ENCODE measurements at places on chromosomes 1 and 21.

DNA sequence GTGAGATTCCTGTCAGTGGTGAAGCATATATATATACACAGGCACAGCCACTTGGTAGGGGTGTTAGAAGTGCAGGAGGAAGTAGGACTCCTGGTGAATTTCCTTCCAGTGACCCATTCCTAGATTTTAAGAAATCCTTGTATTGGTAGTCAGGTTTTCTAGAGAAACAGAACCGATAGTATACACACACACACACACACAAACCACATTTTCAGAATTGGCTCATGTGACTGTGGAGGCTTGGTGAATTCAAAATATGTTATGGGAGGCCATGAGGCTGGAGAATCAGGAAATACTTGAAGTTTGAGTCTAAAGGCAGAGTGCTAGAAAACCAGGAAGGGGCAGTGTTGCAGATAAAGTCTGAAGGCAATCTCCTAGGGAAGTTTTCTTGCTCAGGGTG is 114.2 kb downstream of the FCRL5 start:
- no peak for DNase-seq

DNA sequence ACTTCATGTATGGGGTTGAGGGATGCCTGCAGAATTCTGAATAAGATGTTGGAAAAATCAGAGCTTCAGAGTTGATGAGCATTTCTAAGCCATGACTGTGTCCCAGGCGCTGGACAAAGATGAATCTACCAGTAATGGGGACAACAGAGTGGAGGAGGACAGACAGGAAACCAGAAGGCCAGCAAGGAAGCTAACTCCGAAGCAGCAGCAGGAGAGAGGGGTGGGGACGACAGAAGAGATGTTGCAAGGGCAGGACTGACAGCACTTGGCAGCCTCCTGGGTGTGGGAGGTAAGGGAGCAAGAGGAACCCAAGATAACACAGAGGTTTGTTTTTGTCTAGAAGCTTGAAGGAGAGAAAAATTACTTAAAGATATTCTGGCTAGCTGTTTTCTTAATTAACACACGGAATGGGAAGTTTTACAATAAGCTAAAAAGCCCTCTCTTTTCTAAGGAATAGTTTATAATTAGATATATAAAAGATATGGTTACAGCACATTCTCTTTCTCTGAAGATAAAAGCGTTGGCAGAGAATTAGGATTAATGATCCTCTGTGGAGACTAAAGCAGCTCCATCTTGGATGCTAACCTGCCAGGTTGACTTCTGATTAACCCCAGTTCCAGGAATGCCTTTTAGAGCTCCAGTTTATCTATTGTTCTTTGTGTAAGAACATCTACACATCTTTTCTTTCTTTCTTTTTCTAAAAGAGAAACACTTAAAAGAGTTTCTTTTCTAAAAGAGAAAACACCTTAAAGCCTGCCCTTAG is 92.7 kb downstream of the TENT5C start:
- no peak for DNase-seq

- DNase-seq, result peak; percentile 75
Measured at GRCh38 chr1:204072931-204073836, at the start of gene SOX13. TSS of gene SOX13 (plus strand) at chr1:204073115. CDS start at chr1:204112916, 39,801 bp downstream.

DNA sequence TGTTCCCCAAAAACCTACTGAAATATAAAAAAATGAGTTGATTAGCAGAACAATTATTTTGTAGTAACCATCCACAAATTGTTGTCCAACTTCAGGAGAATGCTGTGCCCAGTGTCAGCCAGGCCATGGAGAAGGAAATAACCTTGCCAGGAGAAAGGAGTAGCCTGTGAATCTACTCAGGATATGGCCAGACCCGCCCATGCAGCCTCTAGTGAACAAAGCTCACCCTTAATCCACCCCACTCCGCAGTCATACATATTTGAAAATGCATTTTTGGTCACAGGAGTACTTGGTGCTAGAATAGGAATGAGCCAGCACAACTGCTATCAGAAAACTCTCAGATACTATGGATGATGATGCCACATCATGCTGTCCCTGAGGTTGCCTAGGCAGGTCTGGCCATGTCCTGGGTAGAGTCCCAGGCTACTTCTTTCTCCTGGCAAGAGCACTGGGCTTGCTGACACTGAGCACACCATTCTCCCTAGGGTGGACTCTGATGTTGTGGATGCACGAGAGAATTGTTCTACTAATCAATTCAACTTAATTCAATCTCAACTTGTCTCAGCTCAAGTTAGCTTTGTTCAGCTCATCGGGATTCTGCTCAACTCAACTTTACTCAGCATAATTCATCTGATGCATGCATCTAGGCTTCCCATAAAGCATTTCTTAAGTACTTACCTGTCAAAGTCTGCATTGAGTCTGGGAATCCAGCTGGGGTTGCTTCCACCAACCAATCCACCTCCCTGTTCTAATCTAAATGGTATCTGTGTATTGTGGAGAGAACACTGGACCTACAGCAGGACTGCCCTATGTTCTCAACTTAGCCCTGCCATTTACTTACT is 18.2 kb downstream of the STYXL2 start:
- no peak for DNase-seq

DNA sequence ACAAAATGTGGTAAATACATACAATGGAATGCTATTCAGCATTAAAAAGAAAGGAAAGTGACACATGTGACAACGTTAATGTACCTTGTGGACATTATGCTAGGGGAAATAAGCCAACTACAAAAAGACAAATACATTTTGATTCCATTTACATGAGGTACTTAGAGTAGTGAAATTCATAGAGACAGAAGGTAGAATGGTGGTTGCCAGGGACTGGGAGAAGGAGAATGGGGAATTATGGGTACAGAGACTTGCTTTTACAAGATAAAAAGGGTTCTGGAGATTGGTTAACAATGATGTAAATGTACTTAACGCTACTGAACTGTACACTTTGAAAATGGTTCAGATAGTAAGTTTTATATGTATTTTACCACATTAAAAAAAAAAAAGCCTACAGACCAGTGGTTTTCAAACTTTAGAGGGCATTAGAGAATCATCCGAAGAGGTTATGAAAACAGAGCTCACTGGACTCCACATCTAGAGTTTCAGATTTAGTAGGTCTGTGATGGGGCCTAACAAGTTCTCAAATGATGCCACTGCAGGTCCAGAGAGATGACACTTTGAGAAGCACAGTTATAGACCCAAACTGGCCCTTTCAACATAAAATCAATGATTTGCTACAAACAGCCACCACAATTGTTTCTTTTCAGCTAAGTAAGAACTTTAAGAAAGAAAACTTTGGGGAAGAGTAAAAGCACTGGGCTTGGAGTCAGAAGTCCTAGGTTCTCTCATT is 9.6 kb upstream of the ADCY10 start:
- DNase-seq, result no peak

DNA sequence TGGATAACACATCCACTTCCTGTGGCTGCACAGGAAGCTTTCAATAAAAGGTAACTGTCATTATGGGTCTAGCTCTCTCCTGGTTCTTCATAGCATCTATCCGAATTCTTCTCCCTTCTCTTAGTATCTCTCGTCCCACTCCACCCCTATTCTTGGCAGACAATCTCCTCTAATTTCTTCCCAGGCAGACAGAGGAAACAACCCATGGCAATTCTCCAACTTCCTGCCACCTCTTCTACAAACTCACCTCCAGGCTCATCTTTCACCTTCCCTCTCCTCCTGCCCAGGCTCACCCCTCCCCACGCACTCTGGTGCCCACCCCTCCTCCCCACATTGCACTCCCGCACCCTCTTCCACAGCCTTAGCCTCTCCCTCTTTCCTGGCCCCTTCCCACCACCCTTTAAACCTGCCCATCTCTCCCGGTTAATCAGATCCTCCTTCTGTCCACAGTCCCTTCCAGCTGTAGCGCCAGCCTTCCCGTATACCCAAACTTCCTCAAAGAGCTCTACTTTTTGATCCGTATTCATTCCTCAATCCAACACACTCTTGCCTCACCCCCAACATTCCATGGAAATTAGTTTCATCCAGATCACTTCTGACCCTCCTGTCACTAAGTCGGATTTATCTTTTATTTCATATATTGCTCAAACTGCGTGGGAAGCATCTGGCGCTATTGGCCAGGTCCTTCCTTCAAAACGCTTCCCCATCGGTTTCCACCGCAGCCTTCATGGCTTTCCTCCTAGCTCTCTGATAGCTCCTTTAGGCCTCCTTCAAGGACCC is 25.9 kb downstream of the SHISA4 start:
- DNase-seq, result no peak

DNA sequence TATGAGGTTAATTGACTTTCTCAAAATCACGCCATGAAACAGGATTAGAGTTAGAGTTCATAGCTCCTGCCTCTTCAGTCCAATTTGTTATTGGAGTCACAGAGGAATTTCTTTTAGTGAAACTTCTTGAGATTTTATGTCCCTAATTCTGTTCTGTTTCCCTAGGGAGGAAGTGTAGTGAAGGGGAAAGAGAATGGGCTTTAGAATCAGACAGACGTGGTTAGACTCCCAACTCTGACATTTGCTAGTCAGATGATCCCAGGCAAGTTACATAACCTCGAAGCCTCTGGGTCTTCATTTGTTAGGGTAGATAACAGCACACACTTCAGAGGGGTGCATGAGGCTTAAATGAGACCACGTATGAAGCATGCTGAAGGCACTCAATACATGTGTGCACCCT is 83.9 kb downstream of the ASTN1 start:
- no peak for DNase-seq

DNA sequence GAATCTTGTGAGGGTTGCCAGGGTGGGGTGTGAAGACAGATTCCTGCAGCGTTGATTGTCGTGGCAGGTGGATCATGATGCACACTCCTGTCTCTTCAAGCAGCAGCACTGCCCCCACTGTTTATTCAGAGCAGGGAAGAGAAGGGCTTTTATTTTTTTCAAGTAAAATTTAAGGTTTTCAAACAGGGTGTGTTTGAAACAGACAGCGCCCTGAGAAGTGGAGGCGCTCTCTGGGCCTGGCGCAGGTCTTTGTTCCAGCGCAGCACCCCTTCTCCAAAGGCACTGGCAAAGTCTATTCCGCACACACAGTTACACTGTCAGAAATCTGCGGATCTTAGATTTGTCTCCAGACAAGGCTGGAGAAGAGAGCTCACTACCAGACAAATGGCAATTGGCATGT is 7.0 kb downstream of the C1orf53 start:
- DNase-seq, result no peak

GRCh38 chr1:50724626-50725286 is 235.3 kb downstream of the FAF1 start:
- DNase-seq, result no peak

DNA sequence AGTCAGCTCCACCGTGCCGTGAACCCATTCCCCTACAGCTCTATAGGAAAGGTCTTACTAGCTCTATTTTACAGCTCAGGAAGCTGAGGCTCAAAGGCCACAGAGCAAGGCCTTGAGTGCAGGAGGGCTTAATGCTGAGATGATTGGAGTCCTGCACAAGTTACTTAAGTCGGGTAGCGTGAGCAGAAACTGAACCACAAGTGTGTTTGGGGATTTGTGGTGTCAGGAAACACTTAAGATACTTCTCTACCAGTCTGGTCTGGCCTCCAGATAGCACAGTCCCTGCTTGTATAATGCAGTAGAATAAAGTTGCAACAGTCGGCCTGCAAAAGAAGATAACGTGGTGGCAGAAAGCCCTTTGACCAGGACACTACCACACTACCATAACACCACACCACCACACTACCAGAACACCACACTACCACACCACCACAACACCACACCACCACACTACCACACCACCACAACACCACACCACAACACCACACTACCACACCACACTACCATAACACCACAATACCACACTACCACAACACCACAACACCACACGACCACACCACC is 118.1 kb downstream of the SPSB1 start:
- DNase-seq, result no peak

- DNase-seq, result peak; percentile 43
Measured at GRCh38 chr21:35390013-35390776, 341.1 kb upstream of the RUNX1 start.

GRCh38 chr1:93919780-93920179 is 10.6 kb upstream of the GCLM start:
- DNase-seq, result peak; percentile 8

GRCh38 chr1:51301152-51301843 is 29.1 kb downstream of the TTC39A start:
- DNase-seq, result no peak

GRCh38 chr21:33368124-33368523 is 35.1 kb upstream of the IFNGR2 start:
- no peak for DNase-seq

- DNase-seq, result no peak
Measured at GRCh38 chr21:33015756-33016155, 10.0 kb upstream of the OLIG2 start.

- DNase-seq, result no peak
Measured at GRCh38 chr21:34546542-34546941, 34.5 kb upstream of the KCNE1 start.

DNA sequence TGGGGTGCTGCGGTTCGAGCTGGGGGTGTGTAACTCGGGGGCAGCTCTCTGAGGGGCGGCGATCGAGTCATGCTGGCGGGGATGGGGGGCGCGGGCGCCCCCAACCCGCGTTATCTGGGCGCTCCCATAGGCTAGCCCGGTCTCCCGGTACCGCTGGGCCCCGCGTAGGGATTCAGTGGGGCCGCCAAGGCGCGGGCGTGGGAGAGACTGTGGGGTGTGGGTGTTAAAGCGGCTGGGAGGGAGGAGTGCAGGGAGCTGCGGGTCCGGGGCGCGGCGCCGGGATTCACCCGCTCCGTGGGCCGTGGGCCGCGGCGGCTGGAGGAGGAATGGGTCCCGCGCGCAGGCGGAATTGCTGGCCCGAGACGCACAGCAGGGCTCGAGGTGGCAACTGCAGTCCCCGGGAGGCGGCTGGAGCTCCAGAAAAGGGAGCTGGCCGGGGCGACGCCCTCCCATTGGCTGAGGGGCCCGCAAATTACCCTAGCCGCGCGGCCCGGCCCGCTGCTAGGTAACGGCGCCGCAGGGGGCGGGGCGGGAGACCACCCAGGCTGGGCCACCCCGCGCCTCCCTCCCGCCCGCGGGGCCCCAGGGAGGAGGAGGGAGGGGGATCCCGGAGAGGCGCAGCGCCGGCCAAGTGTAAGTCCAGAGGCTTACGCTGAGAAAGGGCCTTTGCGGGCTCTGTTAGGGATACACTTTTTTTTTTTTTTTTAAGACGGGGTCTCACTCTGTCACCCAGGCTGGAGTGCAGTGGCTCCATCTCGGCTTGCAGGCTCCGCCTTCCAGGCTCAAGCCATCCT is at the start of gene PTCH2:
Gene PTCH2 (minus strand): TSS at position 392 of the 794 bp plus-strand sequence. CDS start 321 bp downstream, at position 71.
- peak; percentile 59 for DNase-seq

Data from COR-L47 (cell line).